Stimulated activated CD4-positive, alpha-beta T cell treated with anti-CD3 and anti-CD28 coated beads, Interleukin-2, amount 100 ng/mL, for 48 hours (primary cell): ENCODE measurements at places on chromosomes 5 and 9.

DNA sequence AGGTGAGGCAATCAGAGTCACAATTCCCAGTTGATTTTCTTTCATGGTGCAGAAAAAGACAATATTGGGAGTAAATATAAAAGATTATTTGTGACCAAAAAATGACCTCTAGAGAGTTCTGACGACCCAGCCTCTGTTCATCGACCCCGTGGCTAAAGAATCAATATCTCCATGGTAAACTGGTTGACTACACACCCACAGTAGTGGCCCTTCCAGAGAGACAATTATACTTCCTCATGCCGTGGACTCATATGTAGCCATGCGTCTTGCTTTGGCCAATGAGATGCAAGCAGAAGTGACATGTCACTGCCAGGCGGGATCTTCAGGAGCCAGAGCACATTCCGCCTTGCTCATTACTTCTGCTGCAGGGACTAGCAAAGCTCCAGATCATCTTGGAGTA, 163.3 kb upstream of the RAD23B start:
- DNase-seq, result no peak

DNA sequence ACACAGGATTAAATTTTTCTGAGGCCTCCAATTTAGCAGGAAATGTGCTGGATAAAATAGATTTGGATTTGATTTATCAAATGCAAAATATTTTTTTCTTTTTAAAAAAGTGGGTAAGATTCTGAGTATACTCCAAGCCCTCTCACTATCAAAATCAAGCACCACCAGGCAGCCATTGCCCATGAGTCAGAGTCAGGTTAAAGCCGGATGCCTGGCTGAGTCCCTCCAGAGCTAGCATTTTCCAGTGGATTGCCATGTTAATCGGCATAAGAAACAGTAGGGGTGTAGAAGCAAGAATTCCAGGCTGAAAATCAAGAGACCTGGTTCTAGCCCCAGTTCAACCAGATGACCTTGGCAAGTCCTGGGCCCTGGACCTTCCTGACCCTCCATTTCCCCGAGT, 85.3 kb downstream of the FAM114A2 start:
- no peak for DNase-seq

GRCh38 chr9:16385590-16385989, 484.9 kb downstream of the BNC2 start:
- DNase-seq, result no peak

GRCh38 chr5:112822456-112822855, 38.6 kb upstream of the SRP19 start:
- no peak for DNase-seq

GRCh38 chr5:111551161-111551560, 38.8 kb upstream of the STARD4 start:
- no peak for DNase-seq

- DNase-seq, result no peak
These were observed 10.4 kb upstream of the PPP2CA start for GRCh38 chr5:134236318-134236717.

DNA sequence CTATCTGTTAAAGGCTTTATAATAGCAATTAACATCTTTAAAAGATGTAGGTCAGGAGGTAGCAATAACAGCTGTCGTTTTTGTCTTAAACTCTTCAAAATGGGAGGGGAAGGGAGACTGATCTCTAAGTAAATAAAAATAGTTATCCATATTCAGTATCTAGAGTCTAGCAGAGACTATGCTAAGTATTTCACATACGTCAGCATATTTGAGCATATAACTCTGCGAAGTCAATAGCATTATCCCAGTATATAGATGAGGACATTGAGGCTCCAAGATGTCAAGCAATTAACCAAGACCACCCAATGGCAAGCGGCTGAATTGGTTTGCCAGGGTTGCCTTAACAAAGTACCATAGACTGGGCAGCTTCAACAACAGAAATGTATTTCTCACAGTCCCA, 316.8 kb downstream of the MLLT3 start:
- no peak for DNase-seq

DNA sequence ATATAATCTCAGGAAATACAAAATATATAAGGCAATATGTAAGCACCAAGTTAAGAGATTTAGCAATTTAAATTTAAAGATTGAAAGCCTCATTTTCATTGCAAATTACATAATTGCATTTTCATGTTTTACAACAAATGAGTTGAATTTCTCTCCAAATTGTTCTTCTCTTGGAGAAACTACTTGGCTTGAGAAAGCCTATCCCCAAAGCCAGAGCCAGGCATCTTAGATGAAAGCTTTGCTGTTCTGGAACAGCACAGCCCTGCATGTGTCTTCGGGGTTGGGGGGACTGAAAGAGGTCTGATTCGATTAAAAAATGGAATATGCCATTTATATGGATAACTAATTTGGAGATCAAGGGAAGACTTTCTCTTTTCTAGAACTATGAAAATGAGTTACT, 212.0 kb downstream of the PARP8 start:
- DNase-seq, result no peak

DNA sequence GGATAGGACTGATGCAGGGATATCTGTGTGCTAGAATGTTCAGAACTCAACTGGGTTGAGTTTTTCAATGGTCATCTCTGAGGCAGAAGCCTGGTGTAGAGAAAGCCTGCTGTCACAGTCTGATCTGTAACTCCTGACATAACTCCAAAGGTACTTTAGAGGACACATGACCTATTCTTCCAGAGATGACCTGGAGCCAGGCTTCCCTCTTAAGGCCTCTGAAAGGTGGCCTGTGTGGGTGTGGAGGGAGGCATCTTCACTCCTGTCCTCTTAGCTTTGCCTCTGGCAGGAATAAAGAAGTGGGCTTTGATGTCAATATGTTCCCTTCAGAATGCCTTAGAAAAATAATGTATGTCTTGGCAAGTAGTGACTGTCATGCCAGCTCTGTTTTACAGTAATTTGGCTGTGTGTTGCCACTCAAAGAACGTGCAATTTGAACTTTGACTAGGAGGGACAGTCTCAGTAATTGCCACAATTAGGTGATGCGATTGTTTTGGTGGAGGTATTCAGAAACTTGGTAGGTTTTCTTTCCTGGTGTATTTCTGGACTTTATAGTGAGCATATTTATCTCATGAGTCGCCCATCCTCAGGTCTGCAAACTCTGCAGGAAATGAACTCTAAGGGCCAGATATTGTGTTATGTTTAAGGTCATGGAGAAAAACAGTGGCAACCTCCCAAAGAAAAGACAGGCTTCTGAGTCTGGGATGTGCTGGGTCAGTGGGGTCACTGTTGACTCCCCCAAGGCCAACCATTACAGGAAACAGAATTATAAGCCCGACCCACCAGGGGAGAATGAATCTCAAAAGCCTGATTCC, 3.2 kb upstream of the C5orf63 start:
- DNase-seq, result no peak

DNA sequence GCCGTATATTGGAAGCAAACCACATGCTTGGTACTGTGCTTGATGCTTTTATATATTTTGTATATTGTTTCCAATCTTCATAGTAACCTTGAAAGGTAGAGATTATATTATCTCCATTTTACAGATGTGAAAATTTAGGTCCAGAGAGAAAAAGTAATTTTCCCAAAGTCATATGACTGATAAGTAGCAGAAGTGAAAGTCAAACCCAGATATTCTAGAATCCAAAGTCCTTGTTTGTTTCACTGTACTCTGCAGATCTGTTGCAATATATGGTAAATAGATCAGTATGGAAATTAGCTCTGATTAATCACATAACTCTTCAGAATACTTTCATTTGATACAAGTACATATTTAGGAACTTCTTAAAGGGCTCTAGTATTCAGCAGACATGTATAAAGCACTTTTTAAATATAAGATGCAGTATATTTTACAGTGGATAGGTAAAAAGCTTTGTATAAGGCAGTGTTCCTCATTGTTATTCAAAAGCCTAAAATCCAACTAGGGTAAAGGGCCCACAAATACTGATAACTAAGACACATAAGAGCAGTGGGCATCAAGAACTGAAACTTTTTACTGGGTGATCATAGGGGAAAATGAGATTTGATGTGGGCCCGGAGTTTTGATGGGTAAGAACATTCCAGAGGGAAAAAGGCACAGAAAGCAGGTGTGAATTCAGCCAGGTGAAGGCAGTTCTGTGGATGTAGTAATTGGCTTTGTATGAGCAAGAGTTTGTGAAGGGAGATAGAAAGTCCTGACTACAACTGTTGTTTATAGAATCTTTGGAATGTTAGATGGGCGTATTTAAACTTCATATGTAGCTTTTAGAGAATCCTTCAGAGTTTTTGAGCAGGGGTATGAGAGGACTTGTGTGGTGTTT, 25.0 kb downstream of the NDFIP1 start:
- no peak for DNase-seq

DNA sequence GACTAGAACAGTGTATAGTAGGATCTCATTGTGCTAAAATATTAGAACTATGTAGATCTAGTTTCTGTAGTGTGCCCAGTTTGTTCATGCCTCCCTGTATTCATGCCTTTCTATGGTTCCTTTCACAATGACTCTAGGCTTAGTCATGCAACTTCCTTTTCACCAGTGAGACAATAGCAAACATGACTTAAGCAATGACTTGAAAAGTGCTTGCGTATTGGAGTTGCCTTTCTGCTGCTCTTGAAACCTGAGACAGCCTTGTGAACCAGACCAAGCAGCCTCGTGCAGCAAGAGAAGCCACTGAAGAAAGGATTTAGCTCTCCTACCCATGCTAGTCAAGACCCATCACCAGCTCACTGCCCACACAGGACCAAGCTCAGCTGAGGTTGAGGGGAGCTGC, 294.5 kb upstream of the TAS2R1 start:
- no peak for DNase-seq

GRCh38 chr5:92519811-92520632, 1061.0 kb downstream of the NR2F1-AS1 start:
- no peak for DNase-seq

- DNase-seq, result no peak
These were observed 362.0 kb downstream of the PRELID2 start for GRCh38 chr5:145473042-145473642.

DNA sequence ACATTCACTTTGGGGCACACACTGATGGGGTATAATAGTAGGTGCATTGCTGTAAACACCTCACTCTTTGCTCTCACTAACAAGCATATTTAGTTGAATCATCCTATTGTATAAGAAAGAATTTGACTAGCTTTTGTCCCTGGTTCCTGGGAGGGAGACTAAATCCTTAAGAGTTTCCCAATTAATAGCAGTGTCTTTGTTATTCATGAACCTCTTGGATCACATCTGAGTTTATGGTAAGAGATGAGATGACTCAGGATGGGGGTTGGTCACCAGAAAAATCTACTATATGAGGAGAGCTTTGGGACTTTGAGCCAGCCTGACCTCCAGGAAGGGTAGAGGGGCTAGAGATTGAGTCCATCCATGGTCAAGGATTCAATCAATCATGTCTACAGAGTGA, 56.8 kb downstream of the PUM3 start:
- no peak for DNase-seq

DNA sequence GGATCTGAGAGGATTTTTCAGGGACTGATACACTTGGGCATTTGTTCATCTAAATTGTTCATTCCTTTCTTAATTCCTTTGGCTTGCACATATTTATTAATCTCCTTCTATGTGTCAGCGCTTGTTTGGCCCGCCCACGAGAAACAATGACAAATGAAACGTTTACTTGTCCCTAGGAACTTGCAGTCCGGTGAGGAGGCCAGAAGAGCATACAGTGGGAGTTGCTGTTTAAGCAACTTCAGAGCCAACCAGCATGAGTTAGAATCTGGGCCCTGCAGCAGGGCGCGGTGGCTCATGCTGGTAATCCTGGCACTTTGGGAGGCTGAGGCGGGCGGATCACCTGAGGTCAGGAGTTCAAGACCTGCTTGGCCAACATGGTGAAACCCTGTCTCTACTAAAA, 18.8 kb downstream of the FBXL7 start:
- no peak for DNase-seq

DNA sequence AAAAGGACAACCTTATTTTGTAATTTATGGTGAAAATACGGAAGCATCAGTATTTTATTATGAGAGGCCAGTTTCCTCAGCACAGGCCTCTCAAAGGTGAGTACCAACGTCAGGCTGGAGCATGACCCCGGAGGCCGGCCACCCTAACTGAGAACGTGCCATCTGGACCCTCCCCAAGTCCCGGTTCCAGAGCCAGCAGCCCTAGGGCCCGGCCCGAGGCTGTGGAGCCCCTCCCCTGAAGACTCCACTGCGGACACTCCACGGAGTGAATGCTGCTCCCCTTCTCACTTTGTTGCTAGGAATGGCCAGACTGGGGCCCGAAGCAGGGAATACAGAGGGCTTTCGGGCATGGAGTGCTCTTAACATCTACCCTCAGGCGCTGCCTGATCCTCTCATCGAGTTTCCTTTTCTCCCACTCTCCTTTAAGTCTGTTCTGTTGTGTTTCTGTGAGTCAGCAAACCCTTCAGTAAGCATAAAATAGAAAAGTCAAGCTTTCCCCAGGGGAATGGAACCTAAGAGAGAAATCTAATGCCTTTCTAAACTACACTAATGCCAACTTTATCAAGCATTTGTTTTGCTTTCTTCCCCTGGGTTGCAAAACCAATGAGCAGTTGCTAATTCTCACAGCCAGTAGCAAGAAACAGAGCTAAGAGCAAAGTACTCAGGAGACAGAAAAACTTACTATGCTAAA, 4.5 kb downstream of the BRD9 start:
- no peak for DNase-seq

GRCh38 chr5:102737805-102738469, 17.2 kb upstream of the PAM start:
- DNase-seq, result no peak

GRCh38 chr9:137520614-137521404, 29.4 kb downstream of the PNPLA7 start:
- DNase-seq, result no peak

GRCh38 chr5:74199005-74199404, 441.5 kb downstream of the ENC1 start:
- no peak for DNase-seq

DNA sequence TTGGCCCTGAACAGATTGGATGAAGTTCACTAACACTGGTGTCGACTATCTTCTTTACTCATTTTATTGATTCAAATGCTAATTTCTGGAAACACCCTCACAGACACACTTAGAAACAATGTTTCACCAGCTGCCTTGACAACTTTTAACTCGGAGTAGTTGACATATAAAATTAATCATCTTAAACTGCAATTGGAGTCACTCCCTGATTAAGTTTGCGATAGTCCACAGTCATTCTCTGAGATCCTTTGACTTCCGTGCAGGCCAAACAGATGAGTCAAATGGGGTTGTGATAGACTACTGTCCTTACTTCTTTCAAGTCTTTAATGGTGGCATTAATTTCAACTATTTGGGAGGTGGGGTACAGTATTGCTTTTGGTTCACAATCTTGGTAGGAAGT, 114.4 kb upstream of the PCSK1 start:
- DNase-seq, result no peak

GRCh38 chr5:143400541-143401226, 2.8 kb downstream of the NR3C1 start:
- no peak for DNase-seq

DNA sequence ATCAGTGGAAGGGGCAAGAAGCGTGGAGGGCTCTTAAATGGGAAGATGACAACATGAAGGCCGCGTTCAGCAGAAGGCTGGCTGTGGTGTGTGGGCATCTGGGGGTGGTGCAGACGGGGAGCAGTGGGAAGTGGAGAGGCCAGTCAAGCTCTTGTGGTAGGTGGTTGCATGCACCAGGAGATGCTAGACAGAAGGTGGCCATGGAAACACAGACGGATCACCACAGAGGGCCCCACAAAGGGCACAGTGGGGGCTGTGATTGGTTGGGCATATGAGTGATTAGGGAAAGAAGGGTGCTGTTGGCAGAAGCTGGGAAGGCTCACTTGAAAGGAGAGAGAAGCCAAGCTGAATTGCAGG, 14.7 kb downstream of the MTMR12 start:
- DNase-seq, result no peak
